H9 (cell line): ENCODE measurements at places on chromosomes 2 and 18. TPM values are rescaled to one million over a fixed set of nuclear protein-coding genes. Genes with fewer than 3 reads are reported as not detected.

DNA sequence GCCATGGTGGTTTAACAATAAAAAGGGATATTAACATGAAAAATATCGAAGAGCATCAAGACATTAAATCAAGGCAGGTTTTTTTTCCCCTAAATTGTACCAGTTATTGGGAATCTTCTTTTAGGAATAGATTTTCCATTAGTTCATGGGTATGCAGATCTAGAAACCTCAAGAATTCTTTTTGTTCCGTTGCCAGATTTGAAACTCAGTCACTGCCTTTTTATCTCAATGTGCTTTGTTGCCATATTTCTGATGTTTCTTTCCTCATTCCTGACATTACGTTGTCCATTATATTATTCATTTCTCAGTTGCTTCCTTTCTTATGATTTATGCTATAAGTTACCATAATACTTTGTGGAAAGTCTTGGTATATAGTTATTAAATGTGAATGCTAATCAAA is 162.2 kb downstream of the CD226 start:
- no peak overlapping the region for H3K4me3 ChIP-seq
- no peaks in the 10 kb centered on the region for H3K4me1 ChIP-seq
- no peak overlapping the region for H3K27ac ChIP-seq
- no peaks in the 10 kb centered on the region for H3K27me3 ChIP-seq
- H3K36me3 ChIP-seq: no peaks in the 10 kb centered on the region

DNA sequence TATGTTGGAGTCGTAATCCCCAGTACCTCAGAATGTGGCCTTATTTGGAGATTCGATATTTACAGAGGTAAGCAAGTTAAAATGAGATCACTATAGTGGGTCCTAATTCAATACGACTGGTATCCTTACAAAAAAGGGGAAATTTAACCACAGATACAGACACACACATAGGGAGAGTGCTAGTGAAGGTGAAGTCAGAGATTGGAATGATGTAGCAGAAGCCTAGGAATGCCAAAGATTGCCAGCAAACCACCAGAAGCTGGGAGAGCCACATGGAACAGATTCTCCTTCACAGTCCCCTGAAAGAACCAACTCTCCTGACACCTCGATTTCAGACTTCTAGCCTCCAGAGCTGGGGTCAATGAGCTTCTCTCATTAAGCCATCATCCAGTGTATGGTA is 17.7 kb upstream of the ACTR3 start:
- H3K27me3 ChIP-seq: no peaks in the 10 kb centered on the region; the same call in 1 of the 2 replicates
- no peak overlapping the region for H3K4me3 ChIP-seq
- no peak for DNase-seq
- H3K27ac ChIP-seq: no peak overlapping the region

DNA sequence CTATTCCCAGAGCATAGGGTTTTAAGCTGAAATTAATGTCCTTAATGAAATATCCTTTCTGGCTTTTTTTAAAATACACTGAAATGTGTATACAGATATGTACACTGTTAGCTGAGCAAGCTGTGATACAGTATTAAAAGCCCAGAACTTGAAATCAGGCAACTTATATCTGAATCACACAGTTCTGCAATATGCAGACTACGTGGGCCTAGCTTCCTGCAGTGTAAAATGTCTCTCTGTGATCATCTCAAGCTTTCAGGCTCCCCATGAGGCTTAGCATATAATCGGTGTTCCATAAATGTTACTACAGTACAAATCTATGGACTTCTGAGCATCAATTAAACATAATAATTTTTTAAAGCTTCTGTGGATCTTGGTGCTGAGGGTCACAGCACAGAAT is 8.2 kb downstream of the FBXO15 start:
- no peak for DNase-seq
- no peak overlapping the region for H3K4me3 ChIP-seq
- no peak overlapping the region for H3K27ac ChIP-seq
- no peaks in the 10 kb centered on the region for H3K27me3 ChIP-seq
- H3K4me1 ChIP-seq: 0 out of 2 replicates have a peak, but pooled peaks cover 3% of the 10 kb centered on the region

DNA sequence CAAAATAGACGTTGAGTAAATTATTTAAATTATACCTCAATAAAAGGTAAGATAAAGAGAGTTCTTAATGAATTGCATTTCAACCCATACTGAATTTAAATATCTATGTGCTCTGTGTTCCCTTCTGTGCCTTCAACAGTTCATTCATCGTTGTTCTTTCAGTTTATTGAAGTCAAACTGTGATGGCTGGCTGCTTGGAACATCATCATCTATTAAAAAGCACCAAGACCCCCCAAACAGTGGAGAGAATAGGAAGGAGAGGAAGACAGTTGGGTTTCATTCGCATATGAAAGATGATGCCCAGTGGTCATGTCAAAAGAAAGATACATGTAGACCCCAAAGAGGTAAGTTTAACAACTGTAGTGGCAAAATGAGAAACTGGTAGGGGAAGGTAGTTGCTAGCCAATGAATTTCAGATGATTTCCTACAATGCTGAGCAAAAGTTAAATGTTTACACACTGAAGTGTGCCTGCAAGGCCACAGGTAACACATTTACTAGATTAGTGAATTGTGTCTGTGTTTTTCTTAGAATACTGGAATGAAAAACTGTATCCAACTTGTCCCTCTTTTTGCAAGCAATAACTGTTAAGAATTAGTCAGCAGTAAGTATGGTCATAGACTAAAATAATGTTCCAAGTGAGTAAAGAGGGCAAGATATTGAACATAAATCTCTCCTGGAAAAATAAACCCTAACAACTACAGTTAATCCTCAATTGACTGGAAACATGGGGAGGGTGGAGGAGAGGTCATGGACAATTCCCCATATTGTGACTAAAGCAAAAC is 331.3 kb downstream of the KIAA1328 start:
- DNase-seq: no peak
- no peaks in the 10 kb centered on the region for H3K36me3 ChIP-seq
- no peak overlapping the region for H3K27ac ChIP-seq

MREG gene
- total RNA-seq: 21.0 and 21.8 TPM in 2 replicates

LAMA1 gene
- 28.7 and 28.8 TPM in 2 replicates for total RNA-seq

GRCh38 chr2:189287363-189287762 is 107.8 kb upstream of the COL5A2 start:
- H3K27ac ChIP-seq: no peak overlapping the region
- no peak for DNase-seq

DNA sequence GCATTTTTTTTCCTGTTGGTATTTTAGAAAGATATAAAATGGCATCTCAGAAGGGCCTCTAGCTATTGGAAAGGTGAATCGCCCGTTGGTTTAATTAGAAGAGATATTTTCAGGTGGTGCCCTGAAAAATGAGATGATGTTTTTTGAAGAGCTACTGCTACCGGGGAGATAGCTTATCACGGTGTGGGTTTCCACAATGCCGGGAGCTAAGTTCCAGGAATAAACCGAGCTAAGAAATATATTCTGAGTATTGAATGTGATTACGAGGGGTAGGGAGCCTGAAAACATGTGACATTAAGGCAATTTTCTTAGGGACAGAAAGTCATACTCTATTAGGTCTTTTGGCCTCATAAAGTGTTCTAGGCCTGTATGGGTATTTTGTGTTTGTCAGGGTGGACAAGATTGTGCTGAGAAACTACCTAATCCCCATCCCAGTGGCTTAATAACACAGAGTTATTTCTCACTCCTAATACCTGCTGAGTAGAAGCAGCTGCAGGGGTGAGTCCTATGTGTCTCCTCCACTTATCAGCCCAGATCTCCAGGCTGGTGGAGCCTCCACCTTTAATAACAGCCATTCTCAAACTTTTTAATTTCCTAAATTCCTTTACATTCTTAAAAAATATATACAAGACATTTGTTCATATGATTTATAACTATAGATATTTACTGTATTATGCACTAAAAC is 150.2 kb downstream of the LRRTM1 start:
- no peak overlapping the region for H3K4me3 ChIP-seq
- H3K27ac ChIP-seq: no peak overlapping the region
- no peaks in the 10 kb centered on the region for H3K4me1 ChIP-seq

- H3K27ac ChIP-seq: peak within 1 kb of the TSS; percentile 72
- H3K27me3 ChIP-seq: no peaks in the 10 kb centered on the region
- peak within 1 kb of the TSS; percentile 95 for H3K4me3 ChIP-seq
- no peaks in the 10 kb centered on the region; the same call in 2 of the 3 replicates for H3K36me3 ChIP-seq
- DNase-seq: peak; percentile 97
Measured at GRCh38 chr2:17540093-17540812, at the start of gene VSNL1. Gene VSNL1 (plus strand): TSS chr2:17540696. CDS start chr2:17592075, 51,379 bp downstream.

SERPINB4 gene
- total RNA-seq: 4.1 and 4.3 TPM in 2 replicates

DNA sequence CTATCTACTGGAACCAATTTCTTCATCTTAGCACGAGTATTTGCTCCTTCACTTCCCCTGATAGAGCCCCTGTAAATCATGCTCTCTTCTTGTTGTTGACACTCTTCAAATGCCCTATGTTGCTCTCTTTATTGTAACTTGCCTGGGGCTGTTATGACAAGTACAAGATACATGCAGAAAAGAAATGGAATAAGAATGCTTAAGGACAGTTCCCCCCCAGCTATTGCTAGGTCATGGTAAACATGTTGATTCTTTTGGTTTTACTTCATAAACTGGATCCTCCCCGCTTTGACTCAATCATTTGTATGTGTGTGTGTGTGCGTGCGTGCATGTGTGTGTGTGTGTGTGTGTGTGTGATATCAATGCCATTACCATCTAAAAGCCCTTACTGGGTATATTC is 368.5 kb upstream of the CNTNAP5 start:
- no peaks in the 10 kb centered on the region; the same call in 1 of the 2 replicates for H3K4me1 ChIP-seq
- H3K36me3 ChIP-seq: peaks cover 26% of the 10 kb centered on the region
- H3K27me3 ChIP-seq: no peaks in the 10 kb centered on the region
- no peak overlapping the region for H3K4me3 ChIP-seq
- H3K27ac ChIP-seq: no peak overlapping the region
- no peak for DNase-seq

NYAP2 gene
- total RNA-seq: not detected in 2 replicates

DNA sequence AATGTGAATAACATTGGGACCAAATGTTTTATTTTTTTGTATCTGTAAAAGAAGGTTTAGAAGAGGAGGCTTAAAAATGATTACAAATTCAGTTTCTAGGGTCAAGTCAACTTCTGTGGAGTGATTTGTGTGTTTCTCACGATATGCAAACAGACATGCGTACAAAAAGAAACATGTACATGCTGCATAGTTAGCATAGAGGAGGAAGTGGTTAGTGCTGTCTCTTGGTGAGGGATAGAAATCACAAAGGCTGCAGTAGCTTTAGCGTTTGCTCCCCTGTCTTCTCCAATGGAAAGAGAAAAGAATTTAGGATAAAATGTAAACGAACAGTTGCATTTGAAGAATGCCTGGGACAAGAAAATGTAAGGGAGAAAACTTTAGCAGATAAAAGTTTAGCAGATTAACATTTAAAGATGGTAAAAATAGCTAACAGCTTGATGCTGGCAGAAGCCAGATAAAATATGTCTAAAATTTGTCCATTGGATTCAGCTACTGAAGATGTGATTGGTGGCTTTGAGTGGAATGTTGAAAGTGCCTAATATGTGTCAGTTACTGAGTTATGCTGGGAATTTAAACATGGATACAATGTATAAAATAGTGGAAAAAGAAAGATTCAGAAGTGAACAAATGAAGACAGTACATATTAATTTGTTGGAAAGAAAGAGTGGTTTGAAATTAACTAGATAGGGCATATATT is 44.9 kb downstream of the MALT1 start:
- DNase-seq: no peak
- H3K27me3 ChIP-seq: no peaks in the 10 kb centered on the region
- H3K27ac ChIP-seq: no peak overlapping the region
- no peaks in the 10 kb centered on the region for H3K4me1 ChIP-seq

- peaks cover 10% of the 10 kb centered on the region; the same call in 1 of the 2 replicates for H3K4me1 ChIP-seq
- no peak overlapping the region; the same call in 2 of the 3 replicates for H3K4me3 ChIP-seq
- no peak overlapping the region for H3K27ac ChIP-seq
- DNase-seq: no peak
- H3K27me3 ChIP-seq: no peaks in the 10 kb centered on the region
Measured at GRCh38 chr2:166125557-166125956, 2.3 kb downstream of the SCN1A start.

DNA sequence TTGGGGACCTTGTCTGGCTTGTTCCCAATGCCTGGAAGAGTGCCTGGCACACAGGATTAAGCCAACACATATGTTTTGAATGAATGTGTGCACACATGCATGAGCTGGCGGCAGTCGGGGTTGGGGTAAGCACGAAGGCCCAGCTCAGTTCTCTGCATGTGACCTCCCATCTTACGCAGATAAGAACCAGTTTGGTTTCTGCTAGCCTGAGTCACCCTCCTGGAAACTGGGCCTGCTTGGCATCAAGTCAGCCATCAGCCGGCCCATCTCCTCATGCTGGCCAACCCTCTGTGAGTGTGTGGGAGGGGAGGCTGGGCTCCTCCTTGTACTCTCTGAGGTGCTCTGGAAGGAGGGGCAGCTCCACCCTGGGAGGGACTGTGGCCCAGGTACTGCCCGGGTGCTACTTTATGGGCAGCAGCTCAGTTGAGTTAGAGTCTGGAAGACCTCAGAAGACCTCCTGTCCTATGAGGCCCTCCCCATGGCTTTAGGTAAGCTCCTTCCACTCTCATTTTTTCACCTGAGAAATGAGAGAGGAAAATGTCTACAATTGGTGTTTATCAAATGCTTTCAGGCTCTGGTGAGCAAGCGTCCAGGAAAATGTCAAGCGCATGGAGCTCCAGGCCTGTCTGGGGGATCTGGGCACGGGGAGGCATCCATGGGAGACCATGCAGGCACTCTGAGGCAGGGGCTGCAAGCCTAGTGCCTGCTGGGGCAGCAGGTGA is 9.7 kb upstream of the IL1RN start:
- H3K27ac ChIP-seq: no peak overlapping the region
- H3K4me3 ChIP-seq: no peak overlapping the region
- H3K27me3 ChIP-seq: no peaks in the 10 kb centered on the region
- no peak for DNase-seq
- peaks cover 2% of the 10 kb centered on the region; the same call in 1 of the 2 replicates for H3K4me1 ChIP-seq

- H3K27me3 ChIP-seq: no peaks in the 10 kb centered on the region
- no peaks in the 10 kb centered on the region for H3K36me3 ChIP-seq
- H3K27ac ChIP-seq: no peak overlapping the region
- no peak overlapping the region for H3K4me3 ChIP-seq
- no peaks in the 10 kb centered on the region; the same call in 1 of the 2 replicates for H3K4me1 ChIP-seq
- no peak for DNase-seq
Measured at GRCh38 chr18:38257661-38258060, 692.1 kb upstream of the CELF4 start.

- H3K36me3 ChIP-seq: peaks cover 2% of the 10 kb centered on the region; the same call in 1 of the 3 replicates
- H3K4me1 ChIP-seq: no peaks in the 10 kb centered on the region
- no peak for DNase-seq
- H3K4me3 ChIP-seq: no peak overlapping the region
- H3K27me3 ChIP-seq: no peaks in the 10 kb centered on the region
Measured at GRCh38 chr2:25957743-25958142, 24.6 kb downstream of the KIF3C start.

- H3K4me3 ChIP-seq: no peak overlapping the region
- no peak for DNase-seq
- peaks cover 1% of the 10 kb centered on the region; the same call in 1 of the 3 replicates for H3K36me3 ChIP-seq
- no peaks in the 10 kb centered on the region for H3K27me3 ChIP-seq
- no peaks in the 10 kb centered on the region for H3K4me1 ChIP-seq
- no peak overlapping the region for H3K27ac ChIP-seq
Measured at GRCh38 chr2:226524381-226524843, 275.2 kb downstream of the IRS1 start.

DSG1 gene
- total RNA-seq: not detected in 2 replicates

GRCh38 chr2:168369031-168369430 is 87.0 kb upstream of the CERS6 start:
- peaks cover 18% of the 10 kb centered on the region for H3K36me3 ChIP-seq
- DNase-seq: no peak
- no peaks in the 10 kb centered on the region for H3K4me1 ChIP-seq
- H3K27me3 ChIP-seq: no peaks in the 10 kb centered on the region
- no peak overlapping the region for H3K27ac ChIP-seq
- no peak overlapping the region for H3K4me3 ChIP-seq

VWA3B gene
- total RNA-seq: not detected in 2 replicates
